AG04450 (cell line): ENCODE measurements at places on chromosomes 12 and 14. TPM values are rescaled to one million over a fixed set of nuclear protein-coding genes. Genes with fewer than 3 reads are reported as not detected.

The ANKRD52 gene
- polyA plus RNA-seq, result 16.0 and 20.2 TPM in 2 replicates

The KRT7 gene
- polyA plus RNA-seq, result 1.0 and 4.6 TPM in 2 replicates

The DEPDC4 gene
- 0.76 and 1.3 TPM in 2 replicates for polyA plus RNA-seq

The WIF1 gene
- polyA plus RNA-seq, result not detected in 2 replicates

The BIN2 gene
- 0.04 TPM in 1 of 2 replicates, not detected in the other for polyA plus RNA-seq

The PAX9 gene
- not detected in 2 replicates for polyA plus RNA-seq

The MYF5 gene
- not detected in 2 replicates for polyA plus RNA-seq

The OTX2 gene
- polyA plus RNA-seq, result not detected in 2 replicates

The GPD1 gene
- 0.04 and 0.05 TPM in 2 replicates for polyA plus RNA-seq

GRCh38 chr12:59182658-59183455 lies 262.6 kb upstream of the LRIG3 start:
- no peak for DNase-seq

DNA sequence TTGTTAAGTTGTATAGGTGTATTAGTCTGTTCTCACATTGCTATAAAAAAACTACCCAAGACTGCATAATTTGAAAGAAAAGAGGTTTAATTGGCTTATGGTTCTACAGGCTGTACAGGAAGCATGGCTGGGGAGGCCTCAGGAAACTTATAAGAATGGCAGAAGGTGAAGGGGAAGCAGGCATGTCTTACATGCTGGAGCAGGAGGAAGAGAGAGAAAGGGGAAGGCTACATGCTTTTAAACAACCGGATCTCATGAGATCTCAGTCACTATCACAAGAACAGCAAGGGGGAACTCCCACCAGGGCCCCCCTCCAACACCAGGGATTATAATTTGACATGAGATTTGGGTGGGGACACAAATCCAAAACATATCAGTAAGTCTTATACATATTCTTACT lies 60.5 kb upstream of the OR10AD1 start:
- DNase-seq, result no peak

GRCh38 chr14:99258341-99258861 lies 13.6 kb downstream of the BCL11B start:
- DNase-seq, result no peak

DNA sequence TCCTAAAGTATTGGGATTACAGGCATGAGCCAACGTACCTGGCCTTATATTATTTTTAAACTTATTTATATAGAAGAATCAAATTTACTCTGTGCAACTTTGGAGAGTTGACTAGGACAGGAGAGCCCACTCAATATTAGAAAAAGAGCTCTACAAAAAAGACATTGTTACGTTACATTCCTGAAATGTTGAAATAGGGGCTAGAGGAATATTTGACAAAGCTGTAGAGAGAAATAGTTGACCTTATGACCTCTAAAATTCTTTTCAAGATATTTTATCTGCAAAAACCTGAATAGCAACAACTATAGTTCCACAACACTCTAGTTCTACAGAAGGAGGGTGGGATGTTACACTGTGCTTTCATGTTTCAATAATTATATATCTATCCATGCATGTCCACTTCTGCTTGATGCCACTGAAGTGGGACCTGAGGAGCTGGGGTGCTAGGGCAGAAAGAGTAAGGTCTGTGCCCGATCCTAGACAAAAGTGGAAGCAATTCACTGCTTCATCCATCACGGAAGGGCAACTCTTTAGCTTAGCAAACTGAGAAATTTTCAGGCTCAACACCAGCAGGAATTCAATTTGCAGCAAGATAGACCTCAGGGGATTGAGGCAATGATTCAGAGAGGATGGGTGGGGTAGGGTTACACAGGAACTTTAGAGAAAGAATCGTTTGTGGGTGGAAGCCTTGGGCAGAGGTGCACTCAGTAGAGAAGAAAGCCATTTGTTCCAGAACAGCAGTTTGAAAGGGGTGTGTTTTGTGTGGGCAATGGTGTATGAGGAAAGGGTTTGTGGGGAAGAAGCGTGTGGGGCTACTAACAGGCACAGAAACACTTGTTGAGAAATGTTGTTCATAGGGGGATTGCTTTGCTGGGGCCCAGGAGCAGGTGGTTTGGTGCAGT lies 16.0 kb upstream of the RNASE10 start:
- no peak for DNase-seq

DNA sequence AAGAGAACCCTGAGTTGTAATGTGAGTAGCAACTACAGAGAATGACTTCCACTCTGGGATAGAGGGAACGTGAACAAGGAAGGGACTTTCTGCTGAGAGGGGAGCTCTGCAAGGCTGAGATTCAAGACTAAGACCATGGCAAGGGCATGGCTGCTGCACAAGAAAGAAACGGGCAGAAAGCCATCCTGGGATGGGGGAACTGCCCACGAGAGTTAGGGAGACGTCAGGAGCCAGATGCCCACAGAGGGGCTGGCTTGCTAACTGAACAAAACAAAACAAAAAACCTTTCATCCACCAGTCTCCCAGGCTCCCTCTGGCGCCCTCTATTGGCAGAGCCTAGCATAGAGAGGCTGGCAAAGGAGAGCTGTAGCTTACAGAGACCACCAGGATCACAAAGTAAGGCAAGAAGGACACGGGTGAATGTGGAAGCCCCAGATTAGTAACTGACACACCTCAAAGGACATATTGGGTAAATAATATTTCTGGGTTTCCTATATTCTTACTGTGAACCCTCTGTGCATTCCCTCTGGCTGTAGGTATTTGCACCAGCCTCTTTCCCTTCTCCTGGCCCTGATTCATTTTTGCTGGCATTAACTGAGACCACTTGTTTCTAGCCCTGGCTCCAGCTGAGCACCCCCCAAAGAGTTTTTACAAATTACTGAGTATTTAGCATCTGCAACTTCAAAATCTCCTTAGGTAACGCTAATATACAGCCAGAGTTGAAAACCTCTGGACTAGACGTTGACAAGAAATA lies 338.3 kb downstream of the EMP1 start:
- peak; percentile 10 for DNase-seq

DNA sequence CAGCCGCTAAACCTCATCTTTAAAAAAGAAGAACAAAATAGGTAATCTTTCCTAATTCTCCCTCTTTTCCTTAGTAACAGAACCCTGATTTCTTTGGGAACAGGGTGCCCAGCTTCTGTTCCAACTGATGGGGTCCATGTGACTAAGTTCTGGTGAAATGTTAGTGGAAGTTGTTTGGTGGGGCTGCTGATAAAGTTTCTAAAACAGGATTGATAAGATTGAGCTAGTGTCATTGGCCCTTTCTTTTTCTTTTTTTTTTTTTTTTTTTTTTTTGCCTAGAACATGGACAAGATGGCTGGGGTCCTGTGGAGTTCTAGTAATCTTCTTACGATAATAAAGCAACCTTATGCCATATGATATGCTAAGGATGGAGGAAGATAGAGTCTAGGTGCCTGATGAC lies 16.2 kb upstream of the TUBA1B start:
- DNase-seq, result no peak

DNA sequence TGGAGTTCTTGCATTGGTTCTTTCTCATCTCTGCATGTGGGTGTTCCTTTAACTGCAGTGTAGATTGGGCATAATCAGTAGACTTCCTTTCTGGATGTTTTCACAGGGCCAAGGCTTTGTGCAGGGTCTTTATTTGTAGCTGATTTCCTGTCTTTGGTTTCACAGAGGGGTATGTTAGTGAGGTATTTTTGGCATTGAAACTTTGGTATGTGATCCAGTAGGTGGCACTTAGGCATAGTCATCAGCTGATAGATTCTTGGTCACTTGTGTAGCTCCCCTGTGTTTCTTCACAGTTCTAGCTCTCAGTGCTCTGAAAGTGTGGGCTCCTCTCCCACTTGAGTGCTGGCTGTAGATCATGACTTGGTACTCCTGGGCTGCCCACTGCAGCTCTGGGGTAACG lies 52.7 kb upstream of the LMO3 start:
- DNase-seq, result no peak

GRCh38 chr14:73402579-73402978 lies 55.8 kb downstream of the NUMB start:
- no peak for DNase-seq

DNA sequence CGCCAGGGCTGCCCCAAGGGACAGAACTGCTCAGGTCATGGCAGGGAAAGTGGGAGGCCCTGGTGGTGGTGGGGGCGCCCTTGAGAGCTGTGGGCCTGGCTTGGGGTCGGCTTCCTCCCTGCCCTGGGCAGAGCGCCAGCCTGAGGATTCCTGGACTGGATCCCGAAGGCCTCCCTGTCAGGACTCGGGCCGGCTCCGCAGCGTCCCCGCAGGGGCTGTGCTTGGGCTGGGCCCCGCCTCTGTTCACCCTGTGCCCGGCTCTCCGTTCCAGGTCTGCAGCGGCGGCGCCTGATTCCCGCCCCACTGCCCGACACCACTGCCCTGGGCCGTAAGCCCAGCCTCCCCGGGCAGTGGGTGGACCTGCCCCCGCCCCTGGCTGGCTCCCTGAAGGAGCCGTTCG lies 39.9 kb downstream of the KIF26A start:
- DNase-seq, result no peak

DNA sequence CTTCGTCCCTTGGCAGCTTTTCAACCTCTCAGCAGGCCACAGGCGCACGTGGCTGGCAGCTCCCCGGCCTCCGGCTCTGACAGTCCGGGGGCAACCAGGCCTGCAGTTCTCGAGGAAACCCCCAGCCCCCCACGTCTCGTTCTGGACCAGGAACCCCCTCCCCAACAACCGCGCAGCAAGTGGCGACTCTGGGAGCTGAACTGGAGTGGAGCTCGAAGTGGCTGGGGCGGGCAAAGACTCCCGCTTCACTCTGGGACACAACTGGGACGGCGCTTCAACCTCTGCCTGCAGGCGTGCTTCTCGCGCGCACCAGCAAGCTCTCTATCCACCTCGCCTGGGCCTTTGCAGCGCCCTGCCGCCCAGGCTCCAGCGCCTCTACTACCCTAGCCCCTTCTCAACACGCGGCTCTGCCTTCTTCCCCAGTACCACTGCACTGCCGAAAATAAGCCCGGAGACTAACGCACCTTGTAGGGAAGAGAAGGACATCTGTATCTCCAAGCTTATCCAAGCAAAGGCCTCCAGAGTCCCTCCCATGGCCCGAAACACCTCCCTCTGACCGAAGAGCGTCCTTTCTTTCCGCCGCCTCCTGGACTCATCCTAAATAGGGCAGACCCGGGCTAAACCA lies 2.4 kb upstream of the NKX2-1 start:
- DNase-seq, result no peak

- DNase-seq, result no peak
Measured at GRCh38 chr12:13435235-13435933, 238.9 kb downstream of the EMP1 start.

DNA sequence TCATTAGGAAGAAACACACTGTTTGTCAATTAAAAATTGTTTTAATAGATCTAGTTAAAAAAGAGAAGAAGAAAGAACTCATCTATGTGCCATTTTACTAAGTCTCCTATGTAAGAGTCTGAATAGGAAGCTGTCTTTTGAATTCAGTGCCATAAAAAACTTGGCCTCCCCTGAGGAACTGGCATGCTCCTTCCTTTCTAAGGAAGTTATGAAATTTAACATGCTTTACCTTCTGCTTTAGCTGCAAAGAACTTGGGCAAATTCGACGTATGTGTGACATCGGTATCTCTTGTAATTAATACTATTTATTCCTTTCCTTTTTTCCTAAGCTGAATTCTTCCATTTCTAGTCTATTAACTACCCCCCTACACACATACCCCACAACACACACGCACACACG lies 12.5 kb downstream of the TM7SF3 start:
- no peak for DNase-seq

DNA sequence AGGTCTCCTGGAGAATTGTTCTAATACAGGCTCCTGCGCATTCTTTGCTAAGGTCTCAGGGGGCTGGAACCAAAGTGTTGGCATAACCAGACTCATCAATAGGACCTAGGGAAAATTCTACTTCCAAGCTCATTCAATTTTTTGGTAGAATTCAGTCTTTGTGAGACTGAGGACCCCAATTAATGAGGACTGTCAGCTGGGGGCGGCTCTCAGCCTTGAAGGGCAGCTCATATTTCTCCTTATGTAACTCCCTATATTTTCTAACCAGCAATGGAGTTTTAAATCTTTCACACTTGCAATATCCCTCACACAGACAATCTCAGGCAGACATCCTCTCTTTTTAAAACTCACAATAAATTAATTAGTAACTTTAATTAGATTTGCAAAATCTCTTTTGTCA lies 476.4 kb upstream of the LRFN5 start:
- no peak for DNase-seq

- no peak for DNase-seq
Measured at GRCh38 chr14:68854421-68854820, 61.6 kb upstream of the ZFP36L1 start.

DNA sequence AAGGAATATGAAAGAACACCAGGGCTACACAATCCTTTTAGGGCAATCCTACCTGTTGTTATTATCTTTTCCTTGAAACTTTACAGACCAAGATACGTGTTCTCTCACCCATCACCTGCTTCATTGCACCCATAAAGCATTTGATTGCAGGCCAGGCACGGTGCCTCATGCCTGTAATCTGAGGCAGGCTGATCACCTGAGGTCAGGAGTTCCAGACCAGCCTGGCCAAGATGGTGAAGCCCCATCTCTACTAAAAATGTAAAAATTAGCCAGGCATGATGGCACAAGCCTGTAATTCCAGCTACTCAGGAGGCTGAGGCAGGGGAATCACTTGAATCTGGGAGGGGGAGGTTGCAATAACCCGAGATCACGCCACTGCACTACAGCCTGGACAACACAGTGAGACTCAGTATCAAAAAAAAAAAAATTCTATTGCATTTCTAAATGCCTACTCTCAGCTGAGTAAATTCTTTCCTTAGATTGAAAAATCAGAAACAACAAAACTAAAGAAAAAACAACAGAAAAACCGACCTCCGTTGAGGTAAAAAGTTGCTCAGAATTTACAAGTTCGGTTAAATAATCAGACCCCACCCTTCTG lies 183.7 kb upstream of the TMEM132C start:
- no peak for DNase-seq

- no peak for DNase-seq
Measured at GRCh38 chr14:75562089-75562488, 16.3 kb upstream of the FLVCR2 start.

- DNase-seq, result no peak
Measured at GRCh38 chr14:102227184-102227964, 77.6 kb downstream of the MOK start.

- DNase-seq, result no peak
Measured at GRCh38 chr14:69481815-69482568, 2.5 kb upstream of the PLEKHD1 start.

DNA sequence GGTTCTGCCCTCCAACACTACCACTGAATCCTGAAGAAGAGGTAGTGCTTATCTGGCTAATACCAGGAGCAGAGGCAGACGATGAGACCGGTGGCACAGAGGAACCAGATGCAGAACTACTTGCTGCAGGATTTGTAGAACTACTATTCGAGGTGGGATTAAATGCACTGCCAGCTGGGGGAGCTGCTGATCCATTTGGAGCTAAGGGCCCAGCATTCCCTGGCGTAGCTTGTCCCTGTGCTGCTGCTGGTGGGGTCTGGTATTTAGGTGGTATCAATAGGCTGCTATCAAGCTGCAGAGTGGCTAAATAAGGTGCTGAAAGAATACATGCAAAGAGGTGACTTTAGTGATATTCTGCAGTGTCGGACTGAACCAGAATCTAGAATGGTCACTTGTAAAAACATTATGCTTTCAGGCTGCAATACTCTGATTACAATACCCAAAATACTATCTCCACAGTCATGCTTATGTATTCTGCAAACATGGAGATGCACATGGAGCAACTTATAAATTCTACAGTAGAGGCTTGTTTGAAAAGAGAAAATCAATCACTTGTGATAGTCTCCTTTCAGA lies 294.2 kb downstream of the MED13L start:
- no peak for DNase-seq
